Cardiac muscle cell (in vitro differentiated cells and primary cell): ENCODE measurements at places on chromosomes 12 and 14.
A peak's percentile ranks its signal among the peaks of the same experiment; 100 is the strongest.

DNA sequence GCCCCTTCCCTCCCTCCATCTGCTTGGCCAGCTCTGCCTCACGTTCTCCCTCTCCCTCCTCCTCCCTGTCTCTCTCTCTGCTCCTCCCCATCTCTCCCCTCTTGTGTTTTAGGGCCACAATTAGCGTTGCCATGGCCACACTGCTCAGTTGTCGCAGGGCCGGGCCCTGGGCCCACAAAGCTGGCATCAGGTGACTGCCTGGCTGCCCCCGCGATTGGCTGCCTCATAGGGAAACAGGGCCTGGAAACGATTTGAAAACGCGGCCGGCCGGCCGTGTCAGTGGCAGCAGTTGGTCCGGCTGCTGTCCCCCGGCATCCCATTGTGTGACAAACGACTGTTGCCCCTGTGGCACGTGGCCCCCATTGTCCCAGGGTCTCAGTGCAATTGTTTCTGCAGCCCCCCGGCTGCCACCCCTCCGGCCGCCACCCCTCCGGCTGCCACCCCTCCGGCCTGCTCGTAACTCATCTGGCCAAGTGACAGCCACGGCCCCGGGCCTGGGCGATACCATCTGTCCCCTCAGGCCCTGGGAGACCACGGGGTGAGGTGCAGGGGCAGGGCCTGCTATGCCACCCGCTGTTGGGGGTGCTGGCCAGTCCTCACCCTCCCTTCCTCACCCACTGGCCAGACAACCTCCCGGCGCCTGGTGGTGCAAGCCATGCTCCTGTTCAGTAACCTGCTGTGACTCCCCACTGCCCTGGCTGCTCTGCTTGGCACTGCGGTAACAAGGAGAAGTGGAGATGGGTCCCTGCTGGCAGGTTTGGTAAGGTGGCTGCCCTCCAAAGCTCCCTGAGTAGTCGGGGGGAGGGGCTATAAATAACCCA is 17.4 kb downstream of the FOXN4 start:
- no peak overlapping the region for H3K4me3 ChIP-seq
- peaks cover 2% of the 10 kb centered on the region for H3K27me3 ChIP-seq
- DNase-seq: peak; percentile 41

DNA sequence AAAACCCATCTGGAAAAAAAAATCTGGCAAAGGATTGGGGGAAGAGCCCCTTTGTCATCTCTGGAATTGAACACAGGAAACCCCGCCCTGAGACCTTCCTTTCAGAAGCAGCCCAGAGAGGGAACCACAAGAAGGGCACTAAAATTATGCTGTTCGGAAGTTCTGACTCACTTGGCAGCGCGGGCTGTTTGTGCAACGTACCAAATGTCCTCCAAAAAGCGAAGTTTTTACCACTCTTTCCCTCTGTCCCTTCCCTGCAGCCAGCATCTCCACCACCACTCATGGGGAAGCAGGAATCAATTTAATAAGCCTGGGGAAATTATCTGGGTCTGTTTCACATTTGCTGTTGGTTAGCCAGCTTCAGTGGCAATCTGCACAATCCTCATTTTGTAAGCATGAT is 3.2 kb upstream of the SYNE3 start:
- DNase-seq: peak; percentile 86
- H3K4me3 ChIP-seq: no peak overlapping the region
- H3K27me3 ChIP-seq: no peaks in the 10 kb centered on the region
- H3K36me3 ChIP-seq: no peaks in the 10 kb centered on the region
- H3K27ac ChIP-seq: no peak overlapping the region

DNA sequence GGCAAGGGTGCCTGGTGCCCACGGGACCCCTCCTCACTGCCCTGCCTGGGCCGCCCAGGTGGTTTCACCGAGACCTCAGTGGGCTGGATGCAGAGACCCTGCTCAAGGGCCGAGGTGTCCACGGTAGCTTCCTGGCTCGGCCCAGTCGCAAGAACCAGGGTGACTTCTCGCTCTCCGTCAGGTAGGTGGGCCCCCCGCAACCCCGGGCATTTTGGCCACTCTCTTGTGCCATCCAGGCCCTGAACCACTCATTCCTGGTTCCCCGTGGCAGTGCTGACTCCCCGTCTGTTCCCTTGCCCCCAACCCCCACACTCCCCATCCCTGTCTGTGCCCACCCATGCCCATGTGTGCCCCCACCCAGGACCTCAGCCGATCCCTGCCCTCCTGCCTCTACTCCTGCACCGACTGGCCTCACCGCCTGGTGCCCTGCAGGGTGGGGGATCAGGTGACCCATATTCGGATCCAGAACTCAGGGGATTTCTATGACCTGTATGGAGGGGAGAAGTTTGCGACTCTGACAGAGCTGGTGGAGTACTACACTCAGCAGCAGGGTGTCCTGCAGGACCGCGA is 480 bp downstream of the PTPN6 start:
- H3K27ac ChIP-seq: no peak overlapping the region
- no peak overlapping the region for H3K4me3 ChIP-seq
- DNase-seq: no peak
- H3K4me1 ChIP-seq: no peaks in the 10 kb centered on the region
- H3K36me3 ChIP-seq: no peaks in the 10 kb centered on the region

DNA sequence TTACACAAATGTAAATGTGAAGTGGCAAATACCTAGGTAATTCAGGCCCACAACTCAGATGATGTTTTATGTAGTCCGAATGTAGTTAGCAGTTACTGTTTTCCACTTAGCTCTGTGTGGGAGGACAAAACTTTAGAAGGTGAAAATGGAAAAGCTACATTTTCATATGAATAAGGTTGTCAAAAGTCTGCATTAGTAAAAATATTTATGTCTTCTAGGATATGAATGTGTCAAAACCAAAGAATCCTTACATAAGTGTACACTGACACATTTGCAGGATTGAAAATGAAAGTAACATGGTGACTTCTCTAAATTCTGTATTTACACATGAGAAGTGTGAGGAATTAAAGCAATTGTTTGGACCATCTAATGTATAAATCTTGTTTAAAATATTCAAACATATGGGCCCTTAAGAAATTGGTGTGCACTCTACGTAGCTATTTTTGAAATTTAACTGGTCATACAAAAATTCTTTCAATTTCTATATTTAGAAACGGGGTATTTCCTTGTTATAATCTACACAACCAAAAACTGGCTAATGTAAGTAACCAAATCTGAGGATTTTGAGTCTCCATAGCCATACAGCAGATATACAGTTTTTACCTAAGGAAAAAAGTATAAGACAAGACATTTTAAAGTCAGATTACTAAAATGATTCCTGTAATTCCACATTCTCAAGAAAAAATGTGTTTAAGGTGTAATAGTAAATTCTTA is 5.4 kb downstream of the CDKN1B start:
- H3K4me3 ChIP-seq: peak overlapping the region; percentile 53
- peaks cover 36% of the 10 kb centered on the region for H3K36me3 ChIP-seq
- peaks cover 21% of the 10 kb centered on the region for H3K4me1 ChIP-seq
- H3K27ac ChIP-seq: no peak overlapping the region
- no peak for DNase-seq

DNA sequence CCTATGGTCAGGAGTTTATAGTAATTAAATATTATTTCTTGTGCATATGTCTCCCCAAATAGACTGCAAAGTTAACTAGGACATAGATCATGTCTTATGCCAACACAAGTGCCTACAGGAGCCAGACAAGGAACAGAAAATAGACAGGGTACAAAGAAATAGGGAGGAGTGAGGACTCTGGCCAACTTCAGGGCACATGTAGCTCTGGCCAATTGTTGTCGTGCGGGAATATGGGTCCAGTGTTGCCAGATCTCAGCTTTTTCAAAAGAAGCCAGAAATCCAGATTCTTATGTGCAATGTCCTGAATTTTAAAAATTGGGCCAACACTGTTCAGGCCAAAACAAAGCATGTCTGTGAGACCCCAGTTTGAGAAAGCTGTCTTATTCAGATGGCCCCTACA is 68.7 kb downstream of the RFX4 start:
- H3K36me3 ChIP-seq: no peaks in the 10 kb centered on the region
- no peaks in the 10 kb centered on the region for H3K4me1 ChIP-seq
- H3K27ac ChIP-seq: no peak overlapping the region
- no peaks in the 10 kb centered on the region for H3K27me3 ChIP-seq
- no peak overlapping the region for H3K4me3 ChIP-seq
- no peak for DNase-seq

DNA sequence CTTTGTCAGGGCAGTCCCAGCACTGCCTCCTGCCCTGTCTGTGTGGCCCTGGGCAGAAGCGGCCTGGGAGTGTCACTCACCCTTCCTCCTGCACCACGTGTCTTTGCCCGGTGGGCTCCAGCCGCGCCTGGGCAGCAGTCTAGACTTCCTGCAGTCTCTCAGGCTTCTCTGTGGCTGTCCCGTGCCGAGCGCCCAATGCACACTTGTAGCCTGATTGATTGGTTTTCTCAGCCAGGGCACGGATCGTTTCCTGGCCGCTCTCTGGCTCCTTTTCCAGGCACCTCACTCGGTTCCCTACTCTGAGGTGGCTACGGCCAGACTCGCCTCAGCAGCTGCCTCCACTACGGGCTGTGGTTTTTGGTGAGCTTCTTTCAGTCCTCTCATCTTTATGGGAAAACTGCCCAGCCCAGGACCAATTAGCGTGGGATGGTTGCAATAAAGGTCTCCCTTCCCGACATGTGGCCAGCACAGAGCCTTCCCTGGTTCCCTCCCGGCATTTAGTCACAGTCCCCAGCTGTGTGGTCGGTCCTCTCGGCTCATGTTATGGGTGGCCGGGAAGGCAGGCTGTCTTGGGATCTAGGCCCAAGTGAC is 133.1 kb downstream of the CACNA1C start:
- no peak overlapping the region for H3K4me3 ChIP-seq
- DNase-seq: no peak
- H3K27ac ChIP-seq: no peak overlapping the region
- H3K27me3 ChIP-seq: no peaks in the 10 kb centered on the region
- H3K36me3 ChIP-seq: no peaks in the 10 kb centered on the region
- H3K4me1 ChIP-seq: peaks cover 20% of the 10 kb centered on the region
